ENCODE measurements at places on chromosomes 5 and 9.

GRCh38 chr5:96243203-96243602 lies 189.8 kb downstream of the PCSK1 start:
- DNase-seq: no peak

DNA sequence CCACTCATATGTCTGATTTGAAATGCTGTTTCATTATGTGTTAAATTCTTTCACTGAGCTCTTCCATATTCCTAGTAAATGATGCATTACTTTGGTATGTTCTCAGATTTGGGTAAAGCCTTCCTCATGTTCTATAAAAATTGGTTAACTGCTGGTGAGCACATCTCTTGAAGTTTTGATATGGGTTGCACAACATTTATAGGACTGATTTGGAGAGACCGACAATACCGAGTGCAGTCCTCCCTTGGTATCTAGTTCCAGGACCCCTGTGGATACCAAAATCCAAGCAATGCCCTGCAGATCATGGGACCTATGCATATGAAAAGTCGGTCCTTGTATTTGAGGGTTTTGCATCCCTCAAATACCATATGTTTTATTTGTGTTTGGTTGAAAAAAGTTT lies 37.8 kb downstream of the WDR36 start:
- no peak for DNase-seq

- DNase-seq: no peak
These were observed 140.4 kb downstream of the GABBR2 start for GRCh38 chr9:98568234-98568908.

GRCh38 chr5:57420801-57421200 lies 61.8 kb downstream of the ACTBL2 start:
- no peak for DNase-seq

GRCh38 chr5:159912033-159912800 lies 4.1 kb upstream of the ADRA1B start:
- DNase-seq: no peak

DNA sequence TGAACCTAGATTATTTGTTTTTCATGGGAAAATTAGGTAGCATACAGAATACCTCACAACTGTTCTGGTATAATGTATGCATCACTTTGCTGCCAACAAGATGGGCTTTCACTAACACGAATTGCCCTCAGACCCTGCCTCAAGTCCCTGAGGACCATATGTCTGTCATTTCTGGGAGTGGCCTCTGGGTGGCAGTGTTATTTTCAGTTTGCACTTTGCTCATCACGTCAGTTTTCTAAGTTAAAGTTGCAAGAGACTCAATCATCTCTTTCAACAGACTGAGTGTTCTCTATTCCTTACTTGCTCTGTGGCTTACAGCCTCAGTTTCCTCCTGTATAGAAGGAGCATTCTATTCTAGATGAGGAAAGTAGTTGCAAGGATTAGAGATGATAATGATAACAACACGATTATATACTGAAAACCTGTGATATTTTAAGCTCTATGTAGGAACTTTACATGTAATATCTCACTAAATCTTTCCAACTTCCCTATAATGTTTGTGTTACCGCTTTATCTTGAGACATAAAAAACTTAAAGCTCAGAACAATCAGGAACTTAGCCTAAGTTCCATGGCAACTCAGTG lies 55.7 kb downstream of the TSSK1B start:
- DNase-seq: no peak

DNA sequence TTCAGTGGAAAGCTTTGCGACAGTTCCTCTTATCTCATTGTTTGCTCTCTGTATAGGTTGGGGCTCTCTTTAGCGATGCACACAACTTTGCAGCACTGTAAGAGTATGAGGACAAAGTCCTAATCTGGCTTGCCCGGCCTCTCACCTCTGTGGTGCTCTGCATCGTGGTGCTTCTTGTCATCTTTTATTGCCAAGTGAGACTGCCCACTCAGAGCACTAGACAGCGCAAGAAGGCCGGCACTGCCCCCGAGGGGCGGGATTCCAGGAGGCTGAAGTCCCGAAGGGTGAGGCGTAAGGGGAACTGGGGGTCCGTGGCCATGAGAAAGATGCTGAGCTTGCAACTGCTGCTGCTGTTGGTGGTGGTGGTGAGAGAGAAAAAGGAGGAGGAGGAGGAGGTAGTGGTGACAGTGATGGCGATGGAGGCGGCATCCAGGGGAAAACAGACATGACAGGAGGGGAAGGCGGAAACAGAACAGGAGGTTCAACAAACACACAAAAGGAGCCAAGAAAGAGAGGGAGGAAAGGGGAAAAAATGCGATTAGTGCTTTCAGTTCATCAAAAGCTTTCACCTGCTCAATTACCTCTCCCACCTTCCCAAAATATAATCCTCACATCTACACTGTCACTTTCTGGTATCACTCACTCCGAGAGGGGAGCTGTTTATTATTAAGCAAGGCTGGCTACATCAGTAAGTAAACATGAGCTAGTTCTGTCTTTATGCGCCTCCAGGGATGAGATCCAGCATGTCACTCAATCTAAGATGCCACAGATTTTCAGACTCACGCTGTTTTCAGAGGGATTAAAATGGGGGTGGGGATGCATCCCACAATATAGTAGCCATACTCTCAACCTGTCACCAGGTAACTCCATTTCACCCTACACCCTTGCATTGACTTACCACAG lies 55.1 kb downstream of the TLE1 start:
- DNase-seq: no peak

- no peak for DNase-seq
These were observed 605 bp downstream of the CHSY3 start for GRCh38 chr5:129904667-129905472.

DNA sequence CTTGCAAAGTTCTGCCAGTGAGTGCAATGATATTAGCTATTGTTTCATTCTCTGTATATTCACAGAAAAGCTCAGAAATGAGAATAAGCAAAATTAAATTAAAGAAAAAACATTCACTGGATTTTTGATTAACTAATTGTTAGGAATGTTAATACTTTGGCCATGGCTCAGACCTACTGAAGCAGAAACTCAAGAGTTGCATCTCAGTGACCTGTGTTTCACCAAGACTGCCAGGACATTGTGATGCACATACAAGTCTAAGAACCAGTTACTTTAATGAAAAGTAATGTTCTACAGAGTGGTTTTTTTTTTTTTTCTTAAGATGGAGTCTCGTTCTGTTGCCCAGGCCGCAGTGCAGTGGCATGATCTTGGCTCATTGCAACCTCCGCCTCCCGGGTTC lies 464.9 kb upstream of the NMUR2 start:
- no peak for DNase-seq

- no peak for DNase-seq
These were observed 26.7 kb downstream of the POLR1E start for GRCh38 chr9:37512437-37512836.

- no peak for DNase-seq
These were observed 38.4 kb downstream of the STXBP1 start for GRCh38 chr9:127650518-127650917.

GRCh38 chr5:97764700-97765099 lies 581.7 kb upstream of the RIOK2 start:
- no peak for DNase-seq

GRCh38 chr5:171838066-171838465 lies 52.4 kb downstream of the SMIM23 start:
- no peak for DNase-seq

DNA sequence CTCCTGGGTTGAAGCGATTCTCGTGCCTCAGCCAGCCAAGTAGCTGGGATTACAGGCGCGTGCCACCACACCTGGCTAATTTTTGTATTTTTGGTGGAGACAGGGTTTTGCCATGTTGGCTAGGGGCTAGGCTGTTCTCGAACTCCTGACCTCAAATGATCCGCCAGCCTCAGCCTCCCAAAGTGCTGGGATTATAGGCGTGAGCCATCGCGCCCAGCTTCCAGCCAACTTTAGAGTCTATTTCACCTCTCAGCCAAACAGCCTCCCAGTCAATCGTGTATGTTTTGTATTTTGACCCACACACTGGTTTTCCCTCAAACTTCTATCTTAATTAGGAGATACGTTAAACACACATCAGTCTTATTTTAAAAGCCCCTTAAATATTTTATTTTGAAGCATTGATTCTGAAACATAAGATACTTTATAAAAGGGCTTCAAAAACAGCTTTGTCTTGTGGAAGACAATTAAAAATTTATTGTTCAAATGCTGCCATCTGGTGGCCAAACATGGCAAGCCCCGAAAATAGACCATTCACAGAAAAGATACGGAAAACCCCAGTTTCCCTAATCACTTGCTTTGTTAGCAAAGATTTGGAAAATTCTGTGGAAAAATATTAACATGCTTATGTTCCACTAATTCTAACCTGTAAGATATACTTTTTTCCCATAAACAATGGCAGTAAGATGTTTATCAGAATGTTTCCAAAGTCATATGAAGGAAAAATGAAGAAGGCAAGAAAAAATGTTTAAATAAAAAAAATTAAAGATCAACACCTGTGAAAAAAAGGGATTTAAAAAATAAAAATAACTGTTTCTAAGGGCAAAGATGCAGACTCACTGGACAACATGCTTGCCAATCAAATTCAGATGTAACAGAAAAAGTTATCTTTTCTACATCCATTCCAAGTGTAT lies 33.1 kb downstream of the APTX start:
- no peak for DNase-seq

DNA sequence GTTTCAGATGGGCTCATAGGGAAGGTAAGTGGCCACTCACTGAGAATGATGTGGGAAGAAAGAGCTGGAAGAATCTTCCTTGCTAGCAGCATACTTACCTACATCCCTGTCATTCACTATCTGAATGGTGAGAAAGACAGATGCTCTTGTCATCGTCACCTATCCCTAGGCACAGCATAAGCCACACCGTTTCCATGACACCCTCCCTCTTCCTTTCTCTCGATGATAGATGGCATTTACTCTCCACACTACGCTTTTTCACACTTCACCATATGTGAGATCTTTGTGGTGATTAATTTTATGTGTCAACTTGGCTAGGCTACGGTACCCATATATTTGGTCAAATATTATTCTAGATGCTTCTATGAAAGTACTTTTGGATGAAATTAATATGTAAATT lies 44.4 kb upstream of the FER start:
- DNase-seq: no peak

DNA sequence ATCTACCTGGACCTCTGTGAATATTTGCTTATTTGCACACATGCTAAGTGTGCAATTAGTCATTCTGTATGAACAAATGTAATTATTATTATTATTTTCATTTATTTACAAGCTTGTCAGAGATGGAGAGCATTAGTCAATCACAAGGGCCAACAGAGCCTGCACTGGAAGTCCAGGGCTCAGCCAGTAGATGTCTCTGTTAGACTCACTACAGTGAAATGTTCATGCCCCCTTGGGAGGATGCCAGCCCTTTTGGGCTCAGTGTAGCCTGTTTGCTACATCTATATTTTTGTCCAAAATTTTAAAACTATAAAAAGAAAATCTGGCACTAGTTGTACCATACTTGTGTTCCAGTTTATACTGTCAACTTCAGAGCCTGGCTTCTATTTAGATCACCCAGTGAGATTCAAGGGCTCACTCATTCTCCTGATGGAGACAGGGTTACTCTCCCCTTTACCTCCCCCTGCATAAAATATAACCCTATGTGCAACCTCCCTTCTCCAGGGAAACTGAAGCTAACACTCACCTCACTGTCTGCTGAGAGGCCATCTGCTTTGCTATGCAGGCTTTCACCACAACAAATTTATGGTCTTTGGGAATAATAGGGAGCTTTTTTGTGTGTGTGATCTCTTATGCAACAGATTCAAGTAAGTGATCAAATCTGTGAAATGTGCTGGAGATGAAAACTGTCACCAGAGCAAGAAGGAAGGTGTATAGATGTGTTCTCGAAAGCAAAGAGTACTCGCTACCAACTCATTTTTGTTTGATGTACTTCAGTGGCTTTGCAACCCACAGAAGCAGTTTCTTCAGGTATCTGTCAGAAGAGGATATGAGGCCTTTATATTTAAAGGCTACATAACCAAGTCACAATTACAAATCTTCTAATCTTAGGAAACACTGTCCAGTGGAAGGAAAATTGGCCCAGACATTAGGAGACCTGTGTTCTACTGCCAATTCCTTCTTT lies 99.9 kb upstream of the TLE4 start:
- no peak for DNase-seq

Measured in cortex of kidney (tissue), 1 donor.